Tibial artery (tissue), 4 donors: ENCODE measurements at places on chromosomes 16 and 17.

- no peak for DNase-seq
Measured at GRCh38 chr17:79201536-79202227, 127.1 kb downstream of the ENGASE start.

DNA sequence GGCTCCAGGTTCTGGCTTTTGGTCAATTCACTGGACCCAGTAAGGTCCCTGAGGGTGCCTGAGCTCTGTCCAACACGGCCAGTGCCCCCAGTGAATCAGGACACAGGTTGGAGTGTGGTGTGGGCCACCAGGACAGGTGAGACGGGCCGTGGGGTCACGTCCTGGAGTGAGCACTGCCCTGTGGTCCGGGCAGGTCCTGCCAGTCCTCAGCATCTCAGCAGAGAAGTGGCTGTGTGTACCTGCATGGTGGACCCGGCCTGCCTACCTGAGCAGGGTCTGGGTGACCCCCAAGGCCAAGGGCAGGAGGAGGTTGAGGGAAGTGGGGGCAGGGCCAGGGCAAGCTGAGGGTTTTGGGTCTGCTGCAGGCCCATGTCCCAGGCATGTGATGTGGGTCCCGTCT is 1.9 kb upstream of the GNG13 start:
- DNase-seq = no peak

DNA sequence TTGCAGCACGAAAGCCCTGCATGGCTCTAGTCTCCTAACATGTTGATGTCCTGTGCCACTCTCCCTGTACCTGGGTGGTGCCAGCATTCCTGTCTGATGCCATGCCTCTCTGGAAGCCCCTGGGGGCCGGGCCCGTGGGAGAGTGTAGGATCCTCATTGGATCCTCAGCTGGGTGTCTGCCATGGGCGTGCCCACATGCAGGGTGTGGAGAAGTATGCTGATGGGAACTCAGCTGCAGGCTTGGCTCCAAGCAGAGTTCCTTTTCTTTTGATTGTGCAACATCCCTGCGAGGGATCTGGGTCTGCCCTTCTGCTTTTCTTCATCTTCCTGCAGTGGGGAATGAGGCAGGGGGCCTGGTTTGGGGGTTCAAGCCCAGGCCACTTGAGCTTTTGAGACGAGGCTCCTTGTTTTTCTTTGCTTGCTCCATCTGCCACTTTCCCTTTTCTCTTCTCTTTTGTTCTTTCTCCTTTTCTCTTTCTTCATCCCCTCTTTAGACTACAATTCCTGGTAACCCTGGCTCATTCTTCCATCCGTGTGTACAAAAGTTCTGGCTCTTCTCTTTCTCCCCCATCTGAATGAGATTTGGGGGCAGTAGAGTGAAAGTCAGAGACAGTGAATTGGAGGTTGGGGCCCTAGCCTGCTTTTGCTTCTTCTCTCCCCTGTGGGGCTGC is 32.9 kb downstream of the KSR1 start:
- peak; percentile 87 for DNase-seq

- DNase-seq = no peak
Measured at GRCh38 chr16:6593799-6594198, 738.8 kb upstream of the RBFOX1 start.

DNA sequence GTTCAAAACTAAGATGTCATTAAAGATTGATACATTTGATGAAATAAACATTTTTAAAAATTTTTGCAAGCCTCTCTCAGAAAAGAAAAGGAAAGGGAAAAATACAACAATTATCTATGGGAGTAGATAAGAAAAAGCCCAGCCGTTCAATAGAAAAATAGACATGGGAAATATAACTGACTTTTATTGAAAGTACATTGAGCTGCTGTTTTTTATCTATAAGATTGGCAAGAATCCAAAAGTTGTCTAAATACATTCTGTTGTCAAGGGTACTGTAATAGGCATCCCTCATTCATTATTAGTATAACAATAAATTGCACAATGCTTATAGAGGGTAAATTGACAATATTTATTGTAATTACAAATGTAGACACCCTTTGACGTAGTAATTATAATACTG is 38.4 kb upstream of the IRX6 start:
- DNase-seq = no peak

DNA sequence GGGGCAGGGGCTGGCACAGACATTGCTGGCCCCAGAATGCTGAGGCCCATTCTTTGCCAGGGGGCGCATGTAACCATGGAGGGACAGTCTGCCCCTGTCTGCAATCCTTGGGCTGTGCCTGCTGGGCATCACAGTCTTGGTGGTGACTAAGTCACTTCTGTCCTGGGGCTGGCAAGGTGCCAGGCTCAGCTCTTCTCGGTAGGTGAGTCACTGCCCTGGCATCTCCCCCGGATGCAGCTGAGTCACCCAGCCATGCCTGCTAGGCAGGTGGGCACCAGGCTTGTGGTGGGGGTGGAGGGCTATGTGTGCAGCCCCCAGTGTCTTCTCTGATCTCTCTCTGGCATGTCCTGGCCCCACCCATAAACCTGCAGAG is 5.6 kb downstream of the RARA start:
- DNase-seq = peak; percentile 97
